ENCODE measurements at places on chromosomes 3 and 15.
A peak's percentile ranks its signal among the peaks of the same experiment; 100 is the strongest.

DNA sequence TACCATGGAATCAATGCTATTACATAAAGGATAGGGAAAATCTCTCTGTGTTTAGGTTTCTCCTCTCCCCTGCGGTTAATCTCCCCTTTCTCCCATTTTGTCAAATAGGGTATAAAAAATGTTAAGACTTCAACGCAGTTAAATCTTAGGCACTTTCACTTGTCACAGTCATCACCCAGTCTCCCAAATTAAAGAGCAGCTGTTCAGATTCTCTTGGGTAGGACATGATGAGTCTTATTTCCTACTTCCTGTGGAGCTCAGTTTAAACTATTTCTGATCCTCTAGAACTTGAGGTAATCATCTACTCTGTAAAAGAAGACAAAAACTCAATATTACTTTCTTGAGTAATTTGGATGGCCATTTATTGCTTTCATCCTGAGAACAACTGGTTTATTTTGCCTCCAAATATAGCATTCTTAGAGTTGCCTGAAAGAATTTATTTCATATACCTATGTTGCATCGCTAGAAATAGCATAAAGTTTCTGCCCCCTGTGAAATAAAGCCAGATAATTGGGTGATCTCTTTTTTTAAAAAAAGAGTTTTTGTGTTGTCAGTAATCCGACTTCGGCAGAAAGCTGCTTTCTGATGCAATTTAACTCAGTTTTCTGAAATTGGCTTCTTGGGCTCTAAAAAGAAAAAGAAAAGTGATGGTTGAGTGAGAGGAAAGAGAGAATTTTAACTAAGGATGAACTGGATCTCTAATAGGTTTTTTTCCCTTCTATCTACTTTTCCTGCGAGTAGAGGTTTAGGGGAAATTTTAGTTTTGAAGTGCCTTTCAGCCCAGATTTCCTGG, 20.7 kb downstream of the RAP2B start:
- DNase-seq: no peak

DNA sequence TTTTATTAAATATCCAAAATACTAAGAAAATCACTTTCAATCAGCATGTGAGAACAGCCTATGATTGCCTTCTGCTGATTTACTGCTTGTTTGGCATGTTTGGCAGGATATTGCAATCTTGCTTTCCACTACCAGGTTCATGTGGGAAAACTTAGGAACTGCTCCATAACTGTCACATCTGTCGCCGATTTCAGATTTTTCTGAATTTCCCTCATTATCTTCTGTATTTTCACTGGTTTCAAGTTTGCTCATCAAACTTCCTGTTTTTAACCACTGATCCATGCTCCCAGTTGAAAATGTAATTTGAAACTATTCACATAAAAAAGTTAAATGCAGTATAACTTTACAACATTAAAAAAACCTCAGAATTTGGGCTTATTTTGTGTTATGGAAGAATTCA, 93.0 kb downstream of the NFKBIZ start:
- no peak for DNase-seq

GRCh38 chr15:69148465-69148864, 12.0 kb upstream of the GLCE start:
- DNase-seq: no peak

DNA sequence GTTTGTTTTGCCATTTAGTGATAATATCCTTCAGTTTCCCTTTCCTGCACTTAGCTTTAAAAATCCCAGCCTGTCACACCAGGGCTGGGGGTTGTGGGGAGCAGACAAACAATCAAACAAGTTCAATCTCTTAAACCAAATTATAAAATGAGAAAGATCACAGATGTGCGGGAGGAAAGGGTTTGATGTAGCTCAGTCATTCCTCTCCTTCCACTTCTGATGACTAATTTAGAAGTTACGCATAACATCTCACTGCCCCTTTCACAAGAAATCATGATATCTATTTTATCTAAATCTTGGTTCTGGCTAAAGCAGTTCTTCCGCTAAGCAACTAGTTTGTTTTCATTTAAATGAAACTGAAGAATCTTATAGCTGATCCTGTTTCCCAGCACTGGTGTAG, 34.1 kb upstream of the ATG7 start:
- DNase-seq: no peak

GRCh38 chr3:124631727-124632126, 98.5 kb upstream of the UMPS start:
- no peak for DNase-seq

DNA sequence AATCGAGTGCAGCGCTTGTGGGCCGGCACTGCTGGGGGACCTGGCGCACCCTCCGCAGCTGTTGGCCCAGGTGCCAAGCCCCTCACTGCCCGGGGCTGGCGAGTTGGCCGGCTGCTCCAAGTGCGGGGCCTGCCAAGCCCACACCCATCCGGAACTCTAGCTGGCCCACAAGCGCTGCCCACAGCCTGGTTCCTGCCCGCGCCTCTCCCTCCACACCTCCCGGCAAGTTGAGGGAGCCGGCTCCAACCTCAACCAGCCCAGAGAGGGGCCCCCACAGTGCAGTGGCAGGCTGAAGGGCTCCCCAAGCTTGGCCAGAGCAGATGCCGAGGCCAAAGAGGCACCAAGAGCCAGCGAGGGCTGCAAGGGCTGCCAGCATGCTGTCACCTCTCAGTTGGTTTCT, 73.4 kb downstream of the PLXNA1 start:
- no peak for DNase-seq

DNA sequence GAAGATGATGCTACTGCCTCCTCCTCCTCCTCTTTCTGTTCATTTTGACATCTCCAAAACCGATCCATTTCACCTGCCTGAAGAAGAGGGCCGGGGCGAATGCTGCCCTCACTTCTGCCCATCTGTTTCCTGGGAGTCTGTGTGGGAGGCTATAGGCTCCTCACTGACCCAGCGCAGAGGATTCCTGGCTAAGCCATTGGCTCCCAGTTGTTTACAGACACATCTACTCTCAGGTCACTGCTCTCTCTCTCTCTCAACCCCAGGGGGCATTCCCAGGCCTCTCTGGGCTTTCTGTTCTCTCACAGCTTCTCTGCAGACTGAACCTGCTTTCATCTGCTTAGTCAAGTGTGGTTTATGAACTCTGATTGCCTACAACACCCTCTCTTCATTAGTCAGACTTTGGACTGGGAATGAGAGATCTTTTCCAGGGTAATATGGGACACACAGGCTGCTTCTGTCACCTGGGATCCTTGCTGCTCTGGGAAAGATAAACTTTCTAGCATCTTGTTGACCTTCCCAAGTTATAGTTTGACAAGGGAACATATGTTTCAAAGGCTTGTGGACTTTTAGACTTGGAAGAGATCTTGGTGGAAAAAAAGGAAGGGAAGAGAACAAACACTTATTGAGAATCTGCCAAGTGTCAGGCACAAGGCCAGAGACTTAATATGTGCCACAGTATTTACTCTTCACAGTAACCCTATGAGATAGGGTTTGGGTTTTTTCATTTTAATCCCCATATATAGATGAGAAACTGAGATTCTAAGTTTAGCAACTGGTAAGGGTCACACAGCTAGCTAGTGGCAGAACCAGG, 30.2 kb upstream of the USP3 start:
- no peak for DNase-seq

- no peak for DNase-seq
Observed at GRCh38 chr3:9147215-9147895, 102.1 kb downstream of the SRGAP3 start.

DNA sequence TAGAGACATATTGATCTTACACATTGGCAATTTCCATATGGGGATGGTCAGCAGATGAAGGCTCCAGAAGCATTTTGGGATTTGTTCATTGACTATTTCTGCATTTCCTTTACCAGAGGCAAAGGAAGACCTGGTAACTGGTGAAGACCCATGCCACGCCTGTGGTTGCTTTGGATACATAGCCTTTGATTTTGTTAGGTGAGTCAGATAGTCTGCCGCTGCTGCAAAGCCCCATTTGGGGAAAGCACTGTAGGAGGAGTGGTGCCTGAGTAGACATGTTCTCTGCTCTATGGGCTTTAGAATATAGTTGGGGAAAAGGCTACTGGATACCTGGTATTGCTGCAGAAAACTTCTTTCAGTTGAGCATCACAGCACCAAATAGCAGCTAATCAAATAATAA, 56.8 kb downstream of the TFG start:
- no peak for DNase-seq

DNA sequence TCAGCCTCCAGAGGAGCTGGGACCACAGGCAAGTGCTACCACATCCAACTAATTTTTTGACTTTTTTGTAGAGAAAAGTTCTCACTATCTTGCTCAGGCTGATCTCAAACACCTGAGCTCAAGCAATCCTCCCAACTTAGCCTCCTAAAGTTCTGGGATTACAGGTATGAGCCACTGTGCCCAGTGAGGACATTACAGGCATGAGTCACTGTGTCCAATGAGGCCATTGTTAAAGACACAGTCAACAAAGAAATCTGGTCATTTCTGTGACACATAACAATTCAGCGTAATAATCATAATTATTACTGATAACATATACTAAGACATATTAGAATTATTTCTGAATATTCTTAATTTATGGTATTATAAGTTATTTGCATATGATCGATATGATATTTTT, 463.4 kb upstream of the NDN start:
- no peak for DNase-seq

DNA sequence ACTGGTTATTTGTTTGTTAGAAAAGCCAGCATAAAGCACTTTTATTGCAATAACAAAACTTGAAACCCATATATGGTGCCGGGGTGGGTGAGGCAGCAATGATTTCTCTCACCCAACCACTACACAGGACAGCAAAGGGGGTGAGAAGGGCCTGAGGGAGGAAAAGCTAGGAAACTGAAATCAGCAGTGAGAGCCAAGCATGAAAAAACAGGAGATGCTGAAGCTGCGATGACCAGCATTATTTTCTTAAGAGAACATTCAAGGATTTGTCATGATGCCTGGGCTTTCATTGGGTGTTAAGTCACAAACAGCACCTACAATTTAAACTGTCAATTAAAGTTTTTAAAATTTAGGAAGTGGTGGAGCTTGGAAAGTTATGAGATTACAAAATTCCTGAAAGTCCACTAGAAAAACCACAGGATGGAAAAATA, 11.9 kb upstream of the TM4SF4 start:
- no peak for DNase-seq

DNA sequence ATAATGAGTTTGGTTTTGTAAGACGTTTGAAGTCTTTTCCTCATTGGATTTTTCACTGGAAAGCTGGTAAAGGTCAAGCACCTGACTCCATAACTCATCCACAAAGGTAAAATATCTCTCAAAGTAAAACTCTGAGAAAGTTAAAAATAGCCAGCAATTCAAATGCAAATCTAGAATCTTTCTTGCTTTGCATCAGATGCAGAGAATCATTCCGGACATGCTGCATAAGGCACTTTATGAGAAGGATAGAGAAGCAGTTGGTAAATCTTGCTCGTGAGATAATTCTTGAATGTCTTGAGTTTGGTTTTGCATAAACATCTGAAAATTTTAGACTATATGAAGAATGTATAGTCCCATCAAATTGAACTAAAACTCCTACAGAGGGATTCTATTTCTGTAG, 9.1 kb downstream of the KCNMB2 start:
- DNase-seq: no peak

- DNase-seq: peak; percentile 87
Observed at GRCh38 chr3:129026728-129027543, 25.8 kb downstream of the EFCC1 start.

GRCh38 chr3:24495326-24495994, 810 bp upstream of the THRB start:
- no peak for DNase-seq

DNA sequence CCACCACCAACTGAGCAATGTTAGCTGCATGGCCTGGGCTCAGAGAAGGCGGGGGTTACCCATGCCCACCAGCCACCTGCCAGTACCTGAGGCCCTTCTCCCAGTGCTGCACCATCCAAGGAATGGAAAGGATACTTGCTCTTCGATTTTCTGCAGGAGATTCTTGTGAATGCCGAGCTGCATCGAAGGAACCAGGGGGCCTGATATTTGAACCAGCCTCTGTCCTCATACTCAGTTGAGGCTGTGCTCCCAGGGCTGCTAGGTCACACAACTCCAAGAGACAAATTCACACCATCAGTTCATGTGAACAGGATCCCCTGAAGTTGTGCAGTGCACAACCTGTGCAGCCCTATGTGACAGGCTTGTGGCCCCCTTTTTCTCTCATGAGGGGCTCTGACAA, 18.0 kb downstream of the PLA2G4F start:
- no peak for DNase-seq

DNA sequence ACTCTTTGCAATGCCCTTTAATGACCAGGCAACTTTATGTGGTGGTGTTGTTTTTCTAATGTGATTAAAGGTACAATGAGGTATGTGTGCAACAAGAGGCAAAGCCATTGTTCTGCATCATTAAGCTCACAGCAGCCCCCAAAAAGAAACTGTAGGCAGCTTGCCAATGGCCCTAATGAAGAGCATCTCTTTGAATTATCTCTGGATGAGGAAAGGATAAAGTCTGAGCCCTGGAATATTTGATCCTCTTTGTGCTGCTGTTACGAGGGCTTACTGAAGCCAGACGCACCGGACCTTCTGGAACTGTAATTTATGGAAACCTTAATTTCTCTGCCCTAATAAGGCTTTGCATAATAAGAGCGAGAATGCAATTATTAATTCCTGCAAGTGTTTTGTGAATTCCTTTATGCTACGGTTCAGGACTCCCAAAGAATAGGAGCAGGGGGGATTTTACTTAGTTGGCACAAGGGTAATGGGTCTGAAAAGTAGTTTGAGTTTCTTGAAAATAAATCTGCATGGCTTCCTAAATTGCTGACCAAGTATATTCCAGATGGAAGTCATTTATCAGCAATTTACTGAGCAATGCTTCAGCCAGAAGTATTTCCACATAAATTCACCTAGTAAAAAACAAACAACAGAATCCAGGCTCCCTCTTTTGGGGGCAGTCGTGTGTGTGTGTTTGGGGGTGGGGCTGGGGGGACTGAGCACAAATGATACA, 193.4 kb downstream of the PDZRN3 start:
- no peak for DNase-seq

- DNase-seq: no peak
Observed at GRCh38 chr3:191136347-191136746, 62.7 kb upstream of the OSTN start.

DNA sequence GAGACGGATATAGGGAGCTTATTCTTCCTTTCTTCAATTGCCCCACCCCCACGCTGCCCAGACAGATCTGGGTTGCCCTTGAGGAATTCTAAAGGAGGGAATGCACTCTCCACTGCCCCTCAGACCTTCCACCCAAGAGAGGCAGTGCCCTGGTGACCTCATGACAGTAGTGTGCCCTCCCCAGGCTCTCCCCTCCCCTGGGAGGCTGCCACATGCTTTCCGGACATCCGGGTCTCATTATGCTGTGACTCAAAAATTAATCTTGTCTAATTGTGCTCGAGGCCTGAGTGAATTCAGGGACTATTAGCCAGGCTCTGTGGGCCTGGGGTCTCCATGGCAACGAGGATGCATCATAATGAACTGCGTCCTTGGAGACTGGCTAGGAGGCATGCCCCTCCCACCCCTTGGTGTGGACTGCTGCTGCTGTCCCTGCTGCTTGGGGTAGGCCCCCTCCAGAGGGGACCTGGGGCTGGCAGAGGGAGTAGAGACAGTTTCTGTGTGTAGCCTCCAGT, 20.8 kb downstream of the CORO2B start:
- DNase-seq: no peak

DNA sequence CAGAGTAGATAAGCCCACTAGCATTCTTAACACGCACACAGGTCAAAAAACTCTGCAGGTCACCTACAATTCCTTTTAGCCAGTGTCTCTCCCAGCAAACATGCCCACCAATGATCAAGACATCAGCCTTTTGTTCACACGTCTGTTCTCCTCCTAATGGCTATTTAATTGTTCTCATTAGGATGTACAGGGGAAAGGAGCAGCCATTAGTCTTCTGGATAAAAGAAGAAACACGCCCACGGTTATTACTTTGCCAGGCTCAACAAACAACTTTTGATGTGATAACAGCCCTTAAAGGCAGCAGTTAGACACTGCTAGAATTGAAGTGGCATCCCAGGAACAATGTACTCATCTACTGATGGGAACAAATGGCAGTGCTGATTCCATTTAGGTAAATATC, 108.8 kb downstream of the NTRK3 start:
- DNase-seq: no peak
